Naive thymus-derived CD8-positive, alpha-beta T cell (primary cell): ENCODE measurements at places on chromosomes 6 and 20.

GRCh38 chr6:128515550-128516513 lies 4.6 kb downstream of the PTPRK start:
- no peak overlapping the region for H3K4me3 ChIP-seq
- H3K27ac ChIP-seq: no peak overlapping the region
- no peak for DNase-seq
- peaks cover 15% of the 10 kb centered on the region for H3K4me1 ChIP-seq
- H3K27me3 ChIP-seq: peaks cover 27% of the 10 kb centered on the region
- H3K36me3 ChIP-seq: no peaks in the 10 kb centered on the region

DNA sequence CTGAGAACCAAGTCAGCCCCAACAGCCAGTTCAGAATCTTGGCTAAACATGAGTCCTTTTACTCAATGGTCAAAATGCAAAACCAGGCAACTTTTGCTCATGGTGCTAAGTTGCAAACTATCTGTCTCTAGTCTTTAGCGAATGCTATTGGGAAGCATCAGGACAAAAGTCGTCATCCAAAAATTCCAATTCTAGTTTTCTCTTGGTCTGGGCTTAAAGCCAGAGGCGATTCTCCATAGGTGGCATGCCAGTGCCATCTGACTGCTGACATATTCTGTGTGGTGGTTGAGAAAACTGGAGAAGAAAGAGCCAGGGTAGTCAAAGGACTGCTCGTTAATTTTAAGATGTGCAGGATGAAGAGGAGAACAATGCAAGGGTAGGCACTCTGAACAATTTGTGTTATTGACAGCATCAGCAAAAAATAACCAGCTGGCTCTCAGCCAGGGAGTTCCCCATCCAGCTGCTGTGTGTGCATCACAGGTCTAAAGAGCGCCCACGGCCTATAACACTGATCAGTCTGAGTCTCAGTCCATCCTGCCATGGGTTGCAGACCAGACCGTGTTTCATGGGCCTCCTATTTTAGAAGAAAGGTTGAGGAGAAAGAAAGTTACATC lies 313.6 kb downstream of the ALDH8A1 start:
- no peaks in the 10 kb centered on the region for H3K36me3 ChIP-seq
- H3K4me1 ChIP-seq: peaks cover 34% of the 10 kb centered on the region
- H3K4me3 ChIP-seq: no peak overlapping the region

DNA sequence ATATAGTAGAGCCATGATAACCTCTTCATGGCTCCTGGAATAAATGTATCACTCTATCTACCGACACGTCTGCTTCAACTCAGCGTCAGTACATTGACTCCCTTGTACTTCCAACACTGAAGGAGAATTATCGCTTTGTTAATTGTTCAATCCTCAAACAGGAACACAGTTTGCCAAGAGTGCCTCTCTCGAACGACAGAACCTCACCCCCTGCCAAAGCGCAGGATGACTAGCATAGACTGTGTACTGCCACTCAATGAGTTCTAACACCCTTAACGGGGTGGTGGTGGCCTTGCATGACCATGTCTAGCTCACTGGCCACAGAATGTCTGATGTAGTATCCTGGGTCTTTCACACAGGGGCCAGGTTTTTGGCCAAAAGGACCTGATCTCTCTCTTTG lies 81.4 kb upstream of the HEY2 start:
- no peak overlapping the region for H3K4me3 ChIP-seq
- no peak overlapping the region for H3K27ac ChIP-seq
- no peak for DNase-seq
- H3K4me1 ChIP-seq: no peaks in the 10 kb centered on the region
- no peaks in the 10 kb centered on the region for H3K36me3 ChIP-seq
- H3K27me3 ChIP-seq: peaks cover 11% of the 10 kb centered on the region

GRCh38 chr6:5876076-5876475 lies 130.6 kb downstream of the NRN1 start:
- H3K36me3 ChIP-seq: no peaks in the 10 kb centered on the region
- H3K4me1 ChIP-seq: peaks cover 18% of the 10 kb centered on the region
- no peak for DNase-seq
- no peaks in the 10 kb centered on the region for H3K27me3 ChIP-seq
- no peak overlapping the region for H3K4me3 ChIP-seq

- H3K36me3 ChIP-seq: peaks cover 16% of the 10 kb centered on the region
- H3K27me3 ChIP-seq: peaks cover 10% of the 10 kb centered on the region
- H3K4me3 ChIP-seq: no peak overlapping the region
- H3K27ac ChIP-seq: no peak overlapping the region
- DNase-seq: no peak
Measured at GRCh38 chr6:170206851-170207431, 83.9 kb downstream of the DLL1 start.

- no peak overlapping the region for H3K4me3 ChIP-seq
- peaks cover 29% of the 10 kb centered on the region for H3K4me1 ChIP-seq
- no peak for DNase-seq
- no peaks in the 10 kb centered on the region for H3K36me3 ChIP-seq
Measured at GRCh38 chr6:108655806-108656651, 95.3 kb downstream of the FOXO3 start.
